ENCODE measurements at places on chromosomes 5 and 9.

DNA sequence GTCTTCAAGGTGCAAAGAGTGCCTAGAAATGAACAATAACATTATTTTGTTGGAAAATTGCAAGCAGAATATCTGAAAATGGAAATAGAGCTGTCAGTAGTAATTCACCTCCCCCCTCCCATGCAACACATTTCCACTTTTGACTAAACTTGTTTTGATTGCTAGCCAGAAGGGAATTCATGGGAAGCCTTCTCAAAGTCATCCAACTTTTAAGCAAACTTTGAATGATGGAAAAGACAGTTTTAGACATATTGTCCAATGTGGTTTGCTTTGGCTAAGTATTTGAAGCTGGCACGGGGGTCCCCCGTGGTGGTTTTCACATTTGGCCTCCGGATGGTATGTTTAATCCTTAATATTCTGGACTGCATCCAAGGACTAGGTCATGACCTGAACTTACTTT is 7.5 kb downstream of the NR2F1 start:
- no peak for DNase-seq

- no peak for DNase-seq
Observed at GRCh38 chr9:13513286-13513685, 233.8 kb upstream of the MPDZ start.

GRCh38 chr5:35436400-35437057 is 181.1 kb upstream of the SPEF2 start:
- no peak for DNase-seq

GRCh38 chr5:12460493-12461261 is 556.4 kb upstream of the CTNND2 start:
- DNase-seq, result no peak

- no peak for DNase-seq
Observed at GRCh38 chr5:107771926-107772325, 101.2 kb upstream of the EFNA5 start.

DNA sequence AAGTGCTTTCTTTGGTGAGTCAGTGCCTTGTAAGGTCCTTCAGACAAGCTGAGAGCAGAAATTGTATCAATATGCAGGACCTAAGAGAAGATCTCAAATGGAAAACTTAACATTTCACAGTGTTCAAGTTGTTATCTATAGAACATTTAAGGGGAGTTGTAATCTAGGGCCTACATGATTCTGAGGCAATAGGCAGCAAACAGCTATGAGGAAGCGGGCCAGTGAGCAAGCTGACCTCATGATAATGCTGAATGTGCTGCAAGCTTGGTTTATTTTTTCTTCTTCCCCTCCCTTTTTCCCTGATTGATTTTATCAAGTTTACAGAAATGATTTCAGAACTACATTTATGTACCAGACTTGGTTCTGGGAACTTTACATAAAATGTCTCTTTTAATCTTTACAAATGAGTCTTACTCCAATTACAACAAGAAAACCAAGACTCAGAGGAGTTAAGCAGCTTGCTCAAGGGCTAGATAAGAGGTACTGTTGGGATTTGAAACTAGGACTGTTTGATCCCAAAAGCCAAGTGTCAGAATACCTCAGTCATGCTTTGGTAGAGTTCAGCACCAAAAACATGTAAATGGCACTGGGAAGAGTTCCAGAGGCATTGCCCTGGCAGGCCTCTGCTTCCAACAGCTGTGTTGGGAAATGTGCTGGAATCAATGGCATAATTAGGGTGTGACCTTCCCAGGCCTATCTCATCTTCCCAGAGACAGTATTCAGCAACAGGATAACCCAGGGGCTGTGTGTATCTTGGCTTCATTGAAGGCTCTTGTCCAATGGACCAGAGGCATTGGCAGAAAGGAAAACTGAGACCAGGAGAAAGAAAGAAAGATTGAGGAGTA is 130.1 kb downstream of the LRRC70 start:
- DNase-seq, result no peak

GRCh38 chr9:135242406-135242805 is 154.9 kb downstream of the OLFM1 start:
- DNase-seq, result no peak

GRCh38 chr5:43514471-43514815 is 505 bp downstream of the C5orf34 start:
- DNase-seq, result no peak

- no peak for DNase-seq
Observed at GRCh38 chr5:54227109-54227508, 83.3 kb downstream of the ARL15 start.

- DNase-seq, result no peak
Observed at GRCh38 chr5:113527746-113528145, 14.3 kb downstream of the YTHDC2 start.

Data from T follicular helper cell (primary cell).